ENCODE measurements at places on chromosomes 12 and 14. TPM values are rescaled to one million over a fixed set of nuclear protein-coding genes. Genes with fewer than 3 reads are reported as not detected.

The KRT75 gene
- total RNA-seq, result not detected

DNA sequence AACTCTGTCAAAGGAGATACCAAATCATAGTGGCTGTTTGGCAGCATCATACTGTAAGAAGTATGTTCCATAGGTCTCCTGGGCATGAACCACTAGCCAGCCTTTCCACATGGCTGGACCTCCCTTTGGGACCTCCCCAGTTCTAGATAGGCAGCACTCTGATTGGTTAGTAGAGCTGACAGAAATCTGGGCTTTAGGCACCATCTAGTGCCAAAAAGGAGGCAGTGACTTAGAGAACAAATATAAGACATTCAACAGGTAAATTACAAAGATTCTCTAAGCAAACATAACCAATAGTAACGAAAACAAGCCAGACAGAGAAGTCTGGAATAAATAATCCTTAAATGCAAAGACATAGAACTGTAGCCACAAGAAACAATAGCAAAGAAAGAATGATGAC is 148.0 kb upstream of the PDE3A start:
- no peak for DNase-seq

The P2RX2 gene
- not detected for total RNA-seq

GRCh38 chr12:29309320-29309902 is 71.6 kb downstream of the ERGIC2 start:
- DNase-seq, result no peak

The LIN7A gene
- total RNA-seq, result 9.7 TPM

- peak; percentile 53 for DNase-seq
These were observed 1.6 kb downstream of the CTDSP2 start for GRCh38 chr12:57844709-57845477.

GRCh38 chr14:26598672-26599131 is 869 bp upstream of the NOVA1 start:
- no peak for DNase-seq
